SK-N-SH treated with all-trans-retinoic acid at 6 μM for 48 hours (cell line): ENCODE measurements at places on chromosomes 16 and 17.

DNA sequence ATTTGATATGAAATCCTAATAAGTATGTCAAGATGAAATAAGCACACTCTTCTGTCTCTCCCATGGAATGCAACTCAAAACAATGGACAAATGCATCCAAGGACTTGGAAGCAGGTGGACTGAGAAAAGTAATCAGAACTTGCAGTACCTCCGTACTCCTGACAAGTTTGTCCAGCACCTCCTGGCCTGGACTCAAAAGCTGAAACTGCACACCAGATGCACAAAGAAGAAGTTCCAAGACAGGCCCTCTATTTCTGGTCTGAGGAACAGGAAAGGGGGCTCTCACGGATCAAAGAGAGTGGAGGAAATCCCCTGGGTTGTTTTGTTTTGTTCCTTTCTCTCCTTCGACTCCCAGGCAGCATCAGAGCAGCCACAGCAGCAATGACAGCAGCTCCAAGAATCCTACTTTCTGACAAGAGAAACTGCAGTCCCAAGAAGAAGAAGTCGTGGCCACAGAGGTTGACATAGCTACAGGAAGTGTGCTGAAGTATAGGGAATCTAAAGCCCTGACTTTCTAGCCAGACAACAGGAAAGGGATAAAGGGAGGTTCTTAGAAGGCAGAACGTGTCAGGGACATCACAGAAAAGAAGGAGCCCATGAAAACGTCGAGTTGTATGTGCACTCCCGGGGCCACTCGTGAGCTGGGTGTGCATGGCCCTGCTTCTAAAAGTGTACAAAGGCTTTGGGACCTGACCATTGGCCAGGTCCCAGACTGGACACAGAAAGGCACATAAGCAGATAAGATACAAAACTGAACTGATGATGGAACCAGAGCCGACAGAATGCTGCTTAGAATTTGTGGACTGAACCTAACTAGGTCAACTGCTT, 29.3 kb downstream of the AKAP10 start:
- ATAC-seq, result no peak

- ATAC-seq, result no peak
Observed at GRCh38 chr17:19709841-19710240, 6.5 kb downstream of the SLC47A2 start.

DNA sequence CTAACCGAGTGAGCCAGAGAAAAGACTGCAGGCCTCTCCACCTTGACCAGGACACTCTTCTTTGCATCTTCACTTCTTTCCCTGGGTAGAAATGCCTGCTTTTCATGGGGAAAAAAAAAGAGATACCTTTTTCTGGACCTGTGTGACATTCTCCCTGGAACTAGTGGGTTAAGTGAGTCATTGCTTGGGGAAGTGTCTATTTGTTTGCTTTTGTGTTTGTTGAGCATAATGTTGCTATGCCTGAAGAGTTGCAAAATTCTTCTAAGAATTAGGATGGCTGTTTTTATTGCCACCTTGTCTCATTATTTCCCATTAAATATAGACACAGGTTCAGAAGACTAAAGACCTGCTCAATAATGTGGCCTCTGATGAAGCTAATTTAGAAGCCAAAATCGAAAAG, 18.8 kb downstream of the CLUAP1 start:
- no peak for ATAC-seq

DNA sequence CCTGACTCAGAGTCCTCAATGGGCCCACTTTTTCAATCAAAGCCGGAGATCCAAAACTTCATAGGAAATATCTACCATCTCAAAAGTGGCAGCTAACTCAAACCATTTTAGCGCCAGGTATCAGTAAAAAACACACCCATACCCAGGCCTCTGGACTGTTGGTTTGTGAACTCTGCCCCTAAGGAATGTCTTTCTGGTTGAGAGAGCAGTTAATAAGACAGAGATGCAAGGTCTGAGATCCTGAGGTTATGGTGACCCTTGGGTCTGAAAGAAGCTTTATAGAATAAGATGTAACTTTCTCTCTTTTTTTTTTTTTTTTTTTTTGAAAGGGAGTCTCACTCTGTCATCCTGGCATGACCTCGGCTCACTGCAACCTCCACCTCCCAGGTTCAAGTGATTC, 350.5 kb downstream of the SOX9 start:
- no peak for ATAC-seq

DNA sequence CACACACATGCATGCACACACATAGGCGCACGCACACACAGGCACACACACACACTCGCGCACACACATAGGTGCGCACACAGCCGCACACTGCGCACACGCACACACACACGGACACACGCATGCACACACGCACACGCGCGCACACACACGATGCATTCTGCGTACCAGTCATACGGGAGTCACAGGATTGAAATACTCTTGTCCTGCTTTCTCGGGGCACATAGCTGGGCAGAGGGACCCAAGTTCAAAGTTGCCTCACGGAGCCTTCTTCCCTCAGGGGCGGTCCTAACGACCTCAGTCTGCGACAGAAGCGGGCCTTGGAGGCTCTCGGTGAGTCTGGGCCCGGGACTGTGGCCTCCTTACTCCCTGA, 56.0 kb downstream of the MRM1 start:
- ATAC-seq, result no peak

DNA sequence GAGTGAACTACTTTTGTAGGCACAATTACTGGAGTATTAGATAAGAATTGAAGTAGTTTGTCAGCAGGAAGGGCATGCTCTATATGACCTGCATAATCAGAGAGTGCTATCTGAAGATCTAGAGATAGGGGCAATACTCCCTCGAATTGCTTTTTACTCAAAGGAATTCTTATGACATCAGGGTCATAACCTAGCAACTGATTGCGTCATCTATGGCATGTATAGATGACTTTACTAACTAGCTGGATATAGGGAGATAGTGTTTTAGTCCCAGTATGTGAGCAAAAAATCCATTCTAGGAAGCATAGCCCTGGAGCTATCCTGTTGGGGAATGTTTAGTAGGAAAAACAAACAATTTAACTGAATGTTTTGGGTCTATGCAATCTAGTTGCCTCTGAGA, 109.5 kb upstream of the ZNF267 start:
- ATAC-seq, result no peak

GRCh38 chr16:28621481-28622155, 11.8 kb upstream of the SULT1A1 start:
- no peak for ATAC-seq

DNA sequence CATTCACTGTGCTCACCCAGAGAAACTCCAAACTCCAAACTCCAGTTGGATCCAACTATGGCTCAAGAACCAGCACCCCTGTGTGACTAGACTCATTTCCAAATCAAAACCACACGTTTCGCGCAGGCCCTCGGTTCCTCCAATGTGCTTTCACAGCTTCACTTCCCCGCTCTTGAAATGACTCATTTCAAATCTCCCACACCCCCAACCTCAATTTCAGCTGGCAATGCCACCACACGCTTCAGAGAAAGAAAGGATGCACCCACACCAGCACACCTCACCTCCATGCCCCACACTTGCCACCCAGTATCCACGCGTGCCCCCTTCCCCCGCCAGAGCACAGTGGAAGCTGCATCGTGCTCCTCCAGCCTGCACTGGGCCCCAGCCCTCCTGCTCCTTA, 9.0 kb downstream of the TMEM92 start:
- no peak for ATAC-seq

DNA sequence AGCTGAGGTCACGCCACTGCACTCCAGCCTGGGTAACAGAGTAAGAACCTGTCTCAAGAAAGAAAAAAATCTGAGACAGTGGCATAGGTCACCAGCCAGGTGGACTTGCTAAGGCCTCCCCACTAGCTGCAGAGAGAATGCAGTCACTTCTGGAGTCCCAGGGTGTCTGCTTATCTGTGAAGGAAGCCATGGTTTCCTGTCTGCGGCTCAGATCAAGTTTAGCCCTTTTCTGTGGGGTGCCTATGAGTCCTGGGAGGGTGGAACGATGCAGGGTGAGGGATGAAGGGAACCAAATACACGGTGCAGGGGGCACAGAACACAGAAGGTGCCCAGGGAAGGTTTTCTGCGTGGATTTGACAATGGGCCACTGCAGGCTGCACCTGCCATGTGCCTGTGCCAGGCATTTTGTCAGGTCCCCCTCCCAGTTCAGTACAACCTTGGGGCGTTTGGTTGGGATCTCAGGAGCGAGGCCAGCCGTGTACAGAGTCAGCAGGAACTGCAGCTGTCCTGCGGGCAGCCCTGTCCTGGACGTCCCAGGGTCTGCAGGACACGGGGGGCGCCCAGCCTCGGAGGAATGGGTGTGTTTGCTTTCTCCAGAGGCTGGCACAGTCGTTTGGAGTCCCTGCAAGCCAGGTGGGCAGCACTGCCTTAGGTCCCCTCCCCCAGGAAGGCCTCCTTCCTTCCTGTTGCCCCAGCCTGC, 41.8 kb downstream of the RAB11FIP4 start:
- no peak for ATAC-seq

DNA sequence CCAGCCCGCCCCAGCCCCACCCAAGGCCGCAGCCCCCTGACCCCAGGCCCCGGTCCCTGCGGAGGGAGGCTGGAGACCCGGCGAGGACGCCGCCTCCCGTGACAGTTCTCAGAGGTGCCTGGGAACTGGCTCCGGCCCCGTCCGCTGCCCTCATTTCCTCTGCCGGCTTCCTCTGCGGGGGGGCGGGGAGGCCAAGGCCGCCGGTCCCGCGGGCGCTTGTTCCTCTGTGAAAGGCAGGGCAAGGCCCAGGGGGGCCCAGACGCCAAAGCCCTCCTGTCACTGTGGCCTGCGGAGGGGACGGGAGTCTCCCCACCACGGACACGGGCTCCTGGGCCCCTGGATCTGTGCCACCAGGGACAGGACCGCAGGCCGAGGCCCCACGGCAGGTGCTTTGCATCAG, 5.0 kb upstream of the PVALEF start:
- ATAC-seq, result no peak

- no peak for ATAC-seq
Observed at GRCh38 chr16:59773330-59773729, 1039.2 kb upstream of the GOT2 start.

- ATAC-seq, result no peak
Observed at GRCh38 chr16:84629580-84629979, 11.7 kb upstream of the COTL1 start.
